NCI-H187 (cell line): ENCODE measurements at places on chromosomes 6 and 20.
A peak's percentile ranks its signal among the peaks of the same experiment; 100 is the strongest.

DNA sequence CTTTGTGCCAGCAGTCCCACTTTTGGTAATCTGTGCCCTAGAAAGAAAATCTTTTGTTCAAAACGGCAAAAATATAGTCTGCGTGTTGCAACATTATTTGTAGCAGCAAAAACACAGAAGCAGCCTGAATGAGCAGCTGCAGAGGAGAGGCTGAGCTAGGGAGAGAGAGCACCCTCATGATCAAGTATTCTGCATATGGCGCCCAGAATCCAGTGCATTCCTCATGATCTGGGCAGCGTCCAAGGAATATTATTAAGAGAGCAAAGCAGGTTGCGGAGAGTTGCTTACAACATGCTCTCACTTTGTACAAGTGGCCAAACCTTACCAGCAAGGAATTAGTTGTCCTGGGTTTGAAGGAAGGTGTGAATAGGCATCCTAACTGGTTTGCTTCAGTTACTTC, 25.9 kb downstream of the KIZ start:
- no peak for DNase-seq

DNA sequence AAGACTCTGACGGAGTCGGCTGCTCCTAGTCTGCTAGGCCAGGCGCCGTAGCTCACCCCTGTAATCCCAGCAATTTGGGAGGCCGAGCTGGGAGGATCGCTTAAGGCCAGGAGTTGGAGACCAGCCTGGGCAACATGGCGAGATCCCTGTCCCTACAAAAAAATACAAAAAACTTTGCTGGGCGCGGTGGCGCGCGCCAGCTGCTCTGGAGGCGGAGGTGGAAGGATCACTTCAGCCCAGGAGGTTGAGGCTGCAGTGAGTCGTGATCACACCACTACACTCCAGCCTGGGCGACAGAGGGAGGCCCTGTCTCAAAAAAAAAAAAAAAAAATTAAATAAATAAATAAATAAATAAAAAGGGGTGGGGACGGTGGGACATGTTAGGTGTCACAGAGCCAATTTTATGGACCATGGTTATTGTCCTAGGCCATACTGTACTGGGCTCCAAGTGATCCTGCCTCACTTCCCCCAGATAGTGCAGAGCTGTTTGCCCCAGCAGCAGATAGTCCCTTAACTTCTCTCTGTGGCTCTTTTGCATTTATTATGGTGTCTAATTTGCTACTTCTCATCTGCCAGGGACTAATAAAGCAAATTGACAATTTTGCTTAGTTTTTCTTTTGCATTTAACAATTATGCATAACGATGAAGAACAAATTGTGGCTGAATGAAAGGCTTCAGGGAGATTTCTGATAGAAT, 5.2 kb downstream of the PI16 start:
- DNase-seq = no peak

DNA sequence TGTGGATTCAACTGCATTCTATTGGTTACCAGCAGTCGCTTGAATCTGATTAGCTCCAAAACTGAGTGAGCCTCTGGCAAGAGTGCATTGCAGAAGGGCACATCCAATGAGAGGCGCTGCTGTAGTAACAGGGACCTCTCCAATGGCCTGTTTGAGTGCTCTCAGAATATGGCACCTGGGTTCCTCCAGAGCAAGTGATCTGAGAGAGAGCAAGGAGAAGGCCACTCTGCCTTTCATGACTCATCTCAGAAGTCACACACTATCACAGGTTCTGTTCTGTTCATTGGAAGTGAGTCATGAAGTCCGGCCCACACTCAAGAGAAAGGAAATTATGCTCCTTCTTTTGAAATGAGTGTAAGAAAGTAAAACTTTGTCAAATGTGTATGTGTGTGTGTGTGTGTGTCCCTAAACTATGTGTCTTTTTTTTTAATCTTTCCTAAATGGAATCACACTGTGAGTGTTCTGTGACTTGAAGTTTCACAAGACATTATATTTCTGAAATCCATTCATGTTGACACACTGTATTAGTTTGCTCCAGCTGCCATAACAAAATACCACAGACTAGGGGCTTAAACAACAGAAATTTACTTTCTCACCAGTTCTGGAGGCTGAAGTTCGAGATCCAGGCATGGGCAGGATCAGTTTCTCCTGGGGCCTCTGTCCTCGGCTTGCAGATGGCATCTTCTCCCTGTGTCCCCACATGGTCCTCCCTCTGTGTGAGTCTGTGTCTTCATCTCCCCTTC, 138.3 kb upstream of the CDYL start:
- no peak for DNase-seq

DNA sequence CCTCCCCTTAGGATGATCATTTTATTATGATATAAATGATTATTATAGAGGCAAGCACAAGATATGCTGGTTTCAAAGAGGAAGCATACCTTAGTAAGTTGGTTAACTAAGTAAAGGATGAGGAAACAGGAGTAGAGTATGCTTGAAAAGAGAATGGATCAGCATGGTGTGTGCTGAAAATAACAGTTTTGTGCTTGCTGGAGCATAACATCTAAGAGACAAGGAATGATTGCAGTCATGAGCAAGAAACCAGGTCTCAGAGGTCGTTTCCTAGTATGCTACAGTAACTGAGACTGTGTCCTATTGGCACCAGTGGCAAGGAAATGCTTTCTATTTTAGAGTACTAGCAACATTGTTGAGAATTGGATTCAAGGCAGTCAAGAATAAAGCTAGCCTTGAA, 34.1 kb downstream of the CDC40 start:
- no peak for DNase-seq

DNA sequence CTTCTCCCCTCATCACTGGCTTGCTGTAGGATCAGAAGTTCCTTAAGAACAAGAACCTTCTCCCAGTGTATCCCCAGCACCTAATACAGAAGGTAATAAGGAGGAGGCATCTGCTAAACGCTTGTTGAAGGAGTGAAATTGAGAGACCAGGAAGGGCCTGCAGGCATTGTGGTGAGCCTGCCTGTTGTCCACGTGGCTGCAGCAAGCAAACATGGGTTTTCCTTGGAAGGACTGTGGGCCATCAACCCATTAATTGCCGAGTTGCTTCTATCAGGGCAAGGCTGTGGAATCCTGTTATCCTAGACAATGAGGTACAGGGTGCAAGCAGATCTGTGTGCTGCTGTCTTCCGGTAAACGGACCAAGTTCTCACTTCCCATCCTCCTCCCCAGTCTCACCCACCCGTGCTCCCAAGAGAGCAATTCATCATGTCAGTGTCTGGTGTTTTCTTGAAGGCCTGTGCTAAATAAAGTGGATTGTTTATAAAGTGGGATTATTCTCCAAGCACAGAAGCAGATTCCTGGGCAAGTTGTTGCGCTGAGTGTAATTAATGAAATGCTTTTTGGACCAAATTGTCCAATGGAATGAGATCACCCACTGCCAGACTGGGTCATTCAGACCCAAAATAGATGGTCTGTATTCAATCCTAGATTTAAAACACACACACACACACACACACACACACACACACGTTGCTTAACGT, 164.6 kb upstream of the CDYL start:
- no peak for DNase-seq

DNA sequence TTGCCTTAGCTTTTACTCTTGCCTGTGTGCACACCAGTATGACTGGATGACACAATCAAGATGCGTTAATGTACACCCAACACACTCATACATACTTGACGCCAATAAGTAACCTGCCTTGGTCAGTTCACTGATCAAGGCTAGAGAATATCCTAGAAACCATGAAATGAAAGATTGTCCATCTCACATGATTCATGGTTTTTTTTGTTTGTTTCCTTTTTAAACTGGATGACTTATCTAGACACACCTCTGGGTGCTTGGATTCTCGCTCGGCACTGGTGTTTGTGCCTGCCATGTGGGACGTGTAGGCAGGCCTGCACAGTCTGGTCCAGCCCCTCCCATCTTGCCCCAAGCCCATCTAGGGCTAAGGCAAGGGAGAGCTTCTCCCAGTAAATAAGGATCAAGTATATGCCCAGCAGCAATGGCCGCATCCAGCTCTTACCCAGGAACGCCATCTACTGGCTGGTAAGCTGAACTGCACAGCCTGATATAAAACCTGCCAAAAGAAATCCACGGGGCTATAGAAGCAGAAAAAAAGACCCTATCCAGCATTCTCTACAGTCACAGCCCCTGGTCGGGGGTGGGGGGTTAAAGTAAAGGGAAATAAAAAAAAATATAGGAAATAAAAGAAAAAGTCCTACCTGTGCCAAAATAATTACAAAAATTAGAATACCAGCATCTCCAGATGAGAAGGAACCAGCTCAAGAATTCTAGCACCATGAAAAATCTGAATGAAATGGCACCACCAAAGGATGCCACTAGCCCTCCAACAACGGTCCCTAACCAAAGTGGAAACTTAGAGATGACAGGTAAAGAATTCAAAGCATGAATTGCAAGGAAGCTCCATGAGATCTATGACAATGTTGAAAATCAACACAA, 73.3 kb downstream of the OTOR start:
- peak; percentile 19 for DNase-seq

GRCh38 chr6:161547617-161548016, 273.8 kb upstream of the AGPAT4 start:
- DNase-seq = no peak

DNA sequence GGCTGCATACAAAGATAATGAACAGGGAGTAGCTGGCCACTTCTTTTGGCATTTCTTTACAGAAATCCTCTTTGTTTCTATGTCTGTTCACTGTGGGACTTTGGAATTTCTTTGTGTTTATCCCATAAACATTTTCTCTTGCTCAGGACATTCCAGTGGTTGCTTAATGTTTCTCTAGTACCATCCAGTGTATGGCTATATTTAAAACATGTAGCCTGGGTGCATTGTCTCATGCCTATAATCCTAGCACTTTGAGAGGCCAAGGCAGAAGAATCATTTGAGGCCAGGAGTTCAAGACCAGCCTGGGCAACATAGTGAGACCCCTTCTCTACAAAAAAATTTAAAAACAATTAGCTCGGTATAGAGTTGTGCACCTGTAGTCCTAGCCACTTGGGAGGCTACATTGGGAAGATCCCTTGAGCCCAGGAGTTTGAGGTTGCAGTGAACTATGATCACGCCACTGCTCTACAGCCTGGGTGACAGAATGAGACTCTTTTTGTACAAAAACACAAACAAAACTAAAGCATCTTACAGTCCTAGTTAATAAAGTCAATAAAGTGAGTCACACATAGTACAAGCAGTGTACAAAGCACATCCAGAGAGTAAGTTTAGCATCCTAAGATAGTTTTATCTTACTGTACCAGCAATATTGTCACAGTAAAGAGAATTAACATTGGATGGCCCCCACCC, 63.3 kb downstream of the ZFAND3 start:
- DNase-seq = no peak

GRCh38 chr6:143368426-143368825, 82.1 kb downstream of the ADAT2 start:
- no peak for DNase-seq

- no peak for DNase-seq
Measured at GRCh38 chr6:108689272-108690161, 128.8 kb downstream of the FOXO3 start.

DNA sequence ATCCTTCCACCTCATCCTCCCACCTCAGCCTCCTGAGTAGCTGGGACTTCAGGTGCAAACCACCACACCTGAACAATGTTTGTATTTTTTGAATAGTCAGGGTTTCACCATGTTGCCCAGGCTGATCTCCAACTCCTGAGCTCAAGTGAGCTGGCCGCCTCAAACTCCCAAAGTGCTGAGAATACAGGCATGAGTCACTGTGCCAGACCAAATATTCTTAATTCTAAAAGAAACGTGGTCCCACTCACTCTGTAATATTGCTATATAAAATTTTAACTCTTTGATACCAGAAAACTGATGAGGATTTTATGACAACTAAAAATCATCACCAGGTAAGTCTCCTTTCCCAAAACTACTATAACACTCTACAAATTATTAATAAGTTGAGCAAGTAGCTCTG, 716.8 kb upstream of the GJE1 start:
- DNase-seq = no peak

GRCh38 chr6:39347906-39348585, 25.5 kb upstream of the KCNK16 start:
- DNase-seq = peak; percentile 55

GRCh38 chr20:18496042-18496441, 983 bp downstream of the RBBP9 start:
- DNase-seq = no peak

- no peak for DNase-seq
Measured at GRCh38 chr6:143149771-143150170, 89.1 kb downstream of the AIG1 start.

DNA sequence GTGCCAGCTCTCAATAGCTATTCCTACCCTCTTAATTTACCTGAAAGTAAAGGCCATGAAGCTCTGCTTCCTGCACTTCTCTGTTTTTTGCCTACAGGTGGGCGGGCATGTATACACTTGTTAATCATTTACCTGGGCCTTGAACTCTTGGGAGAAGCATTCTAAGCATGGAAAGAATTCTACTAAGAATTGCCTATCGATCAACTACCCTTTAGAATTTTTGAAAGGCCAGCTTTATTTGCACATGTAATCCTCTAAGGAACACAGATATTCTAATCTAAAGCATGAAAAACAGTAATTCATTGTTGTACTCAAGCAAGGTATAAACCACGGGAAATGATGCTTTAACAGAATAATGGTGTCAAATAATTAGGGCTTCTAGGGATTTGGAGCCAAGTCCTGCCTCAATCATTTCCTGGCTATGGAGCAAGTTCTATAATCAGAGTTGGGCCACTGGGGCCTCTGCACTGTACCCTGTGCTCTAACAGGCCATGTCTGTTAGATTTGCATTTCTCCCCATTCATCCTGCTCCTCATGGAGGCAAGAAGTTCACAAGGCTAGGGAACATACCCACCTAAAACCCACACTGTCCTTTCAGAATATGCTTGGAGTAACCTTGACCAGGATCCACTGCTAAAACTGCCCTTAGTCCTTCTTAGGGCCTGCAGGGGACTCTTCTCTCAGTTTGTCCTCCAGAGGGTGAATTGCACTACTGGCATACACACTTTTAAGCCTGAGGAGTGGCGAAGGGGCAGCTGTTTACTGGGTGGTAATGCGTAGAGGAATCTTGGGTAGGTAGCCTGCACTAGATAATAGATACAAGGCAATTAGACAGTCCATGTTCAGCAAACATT, 276.4 kb upstream of the JAG1 start:
- DNase-seq = no peak

GRCh38 chr6:104705095-104705707, 154.5 kb downstream of the HACE1 start:
- no peak for DNase-seq

DNA sequence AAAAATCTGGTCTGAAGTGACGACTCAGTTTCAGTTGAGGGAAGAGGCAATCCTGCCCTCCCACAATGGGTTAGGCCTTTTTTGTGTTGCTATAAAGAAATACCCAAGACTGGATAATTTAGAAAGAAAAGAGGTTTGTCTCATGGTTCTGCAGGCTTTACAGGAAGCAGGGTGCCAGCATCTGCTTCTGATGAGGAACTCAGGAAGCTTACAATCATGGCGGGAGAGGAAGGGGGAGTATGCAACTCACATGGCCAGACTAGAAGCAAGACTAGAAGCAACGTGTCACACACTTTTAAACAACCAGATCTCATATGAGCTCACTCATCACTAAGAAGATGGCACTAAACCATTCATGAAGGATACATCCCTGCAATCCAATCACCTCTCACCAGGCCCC, 529.3 kb downstream of the KIF16B start:
- no peak for DNase-seq

- no peak for DNase-seq
Measured at GRCh38 chr20:47421076-47421475, 64.6 kb upstream of the ZMYND8 start.

- peak; percentile 20 for DNase-seq
Measured at GRCh38 chr20:59403261-59403961, 103.0 kb downstream of the EDN3 start.

- no peak for DNase-seq
Measured at GRCh38 chr6:100475554-100476320, 11.0 kb upstream of the SIM1 start.
